ENCODE measurements at places on chromosomes 12 and 14.

DNA sequence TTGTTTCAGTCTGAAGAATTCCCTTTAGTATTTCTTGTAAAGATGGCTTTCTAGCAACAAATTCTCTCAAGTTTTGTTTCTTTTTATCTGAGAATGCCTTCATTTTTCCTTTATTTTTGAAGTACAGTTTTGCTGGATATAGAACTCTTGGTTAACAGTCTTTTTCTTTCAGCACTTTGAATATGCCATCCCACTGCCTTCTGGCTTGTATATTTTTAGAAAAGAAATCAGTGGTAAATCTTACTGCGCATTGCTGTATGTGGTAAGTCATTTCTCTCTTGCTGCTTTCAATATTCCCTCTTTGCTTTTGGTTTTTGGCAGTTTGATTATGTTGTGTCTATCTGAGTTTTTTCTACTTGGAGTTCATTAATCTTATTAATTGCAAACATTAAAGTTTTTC lies 16.8 kb upstream of the PPM1A start:
- DNase-seq: no peak

- DNase-seq: no peak
Measured at GRCh38 chr14:39488600-39488999, 56.4 kb upstream of the FBXO33 start.

DNA sequence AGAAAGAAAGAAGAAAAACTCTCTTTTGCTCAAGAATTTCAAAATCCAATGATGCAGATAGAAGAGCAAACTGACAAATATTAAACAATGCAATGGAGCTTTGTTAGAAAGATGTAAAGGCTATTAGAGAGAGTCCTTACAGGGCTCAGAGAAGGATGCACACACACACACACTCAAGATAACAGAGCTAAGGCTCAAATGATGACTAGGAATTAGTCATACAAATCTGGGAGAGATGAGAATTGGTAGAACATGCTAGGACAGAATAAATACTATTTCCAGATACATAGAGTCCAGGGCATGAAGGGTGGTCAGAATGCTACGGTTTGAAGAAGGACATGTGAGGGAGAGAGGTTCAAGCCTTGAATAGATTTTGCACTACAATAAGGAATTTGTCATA lies 650.1 kb upstream of the MDGA2 start:
- DNase-seq: no peak

DNA sequence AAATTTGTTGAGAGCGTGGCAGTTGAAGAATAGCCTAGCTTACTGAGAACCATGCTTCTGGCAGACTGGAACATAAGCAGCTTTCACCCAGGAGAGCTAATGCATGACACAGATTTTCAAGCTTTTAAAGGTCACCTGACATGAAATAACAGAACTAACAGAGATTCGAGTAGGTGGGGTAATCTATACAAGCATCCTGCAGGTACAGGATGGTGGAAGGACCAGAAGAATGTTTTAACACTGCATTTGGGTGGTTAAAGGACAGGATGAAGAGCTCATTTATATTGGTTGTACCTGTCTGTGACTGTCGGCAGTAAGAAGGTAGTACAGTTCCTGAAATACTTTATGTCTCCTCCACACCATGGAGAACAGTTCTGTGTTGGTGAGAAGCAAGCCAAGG lies 8.9 kb downstream of the PELI2 start:
- DNase-seq: no peak

DNA sequence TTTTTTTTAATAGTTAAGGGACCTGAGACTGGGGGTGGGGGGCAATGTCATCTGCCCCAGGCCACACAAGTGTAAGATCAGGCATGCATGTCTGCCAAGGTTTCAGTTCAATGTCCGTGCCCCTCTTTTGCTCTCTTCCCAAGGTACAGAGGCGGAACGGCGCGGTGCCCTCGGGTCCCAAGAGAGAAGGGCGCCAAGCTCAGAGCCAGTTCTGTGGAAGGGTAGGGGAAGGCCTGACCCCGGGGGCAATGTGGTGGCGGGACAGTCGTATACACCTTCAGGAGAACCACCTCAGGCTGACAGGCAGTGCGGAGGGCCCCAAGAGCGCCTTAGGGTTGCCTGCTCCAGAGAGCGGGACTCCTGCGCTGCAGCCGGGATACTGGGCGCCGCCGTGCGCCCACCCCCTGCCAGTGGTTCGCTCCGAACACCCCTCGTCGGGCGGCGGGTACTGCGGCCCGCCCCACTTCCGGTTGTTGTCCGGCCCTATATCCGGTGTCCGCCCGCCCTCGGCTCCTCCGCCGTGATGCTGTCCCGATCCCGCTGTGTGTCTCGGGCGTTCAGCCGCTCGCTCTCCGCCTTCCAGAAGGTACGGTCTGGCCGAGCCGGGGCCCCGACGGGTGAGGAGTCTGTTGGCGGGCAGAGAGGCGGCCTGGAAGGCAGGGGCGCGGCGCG lies at the start of gene DLST:
Gene DLST (plus strand): TSS at position 486 of the 672 bp plus-strand sequence. CDS start 38 bp downstream, at position 524.
- peak; percentile 70 for DNase-seq

GRCh38 chr12:45914090-45914489 lies 76.3 kb downstream of the SCAF11 start:
- no peak for DNase-seq

DNA sequence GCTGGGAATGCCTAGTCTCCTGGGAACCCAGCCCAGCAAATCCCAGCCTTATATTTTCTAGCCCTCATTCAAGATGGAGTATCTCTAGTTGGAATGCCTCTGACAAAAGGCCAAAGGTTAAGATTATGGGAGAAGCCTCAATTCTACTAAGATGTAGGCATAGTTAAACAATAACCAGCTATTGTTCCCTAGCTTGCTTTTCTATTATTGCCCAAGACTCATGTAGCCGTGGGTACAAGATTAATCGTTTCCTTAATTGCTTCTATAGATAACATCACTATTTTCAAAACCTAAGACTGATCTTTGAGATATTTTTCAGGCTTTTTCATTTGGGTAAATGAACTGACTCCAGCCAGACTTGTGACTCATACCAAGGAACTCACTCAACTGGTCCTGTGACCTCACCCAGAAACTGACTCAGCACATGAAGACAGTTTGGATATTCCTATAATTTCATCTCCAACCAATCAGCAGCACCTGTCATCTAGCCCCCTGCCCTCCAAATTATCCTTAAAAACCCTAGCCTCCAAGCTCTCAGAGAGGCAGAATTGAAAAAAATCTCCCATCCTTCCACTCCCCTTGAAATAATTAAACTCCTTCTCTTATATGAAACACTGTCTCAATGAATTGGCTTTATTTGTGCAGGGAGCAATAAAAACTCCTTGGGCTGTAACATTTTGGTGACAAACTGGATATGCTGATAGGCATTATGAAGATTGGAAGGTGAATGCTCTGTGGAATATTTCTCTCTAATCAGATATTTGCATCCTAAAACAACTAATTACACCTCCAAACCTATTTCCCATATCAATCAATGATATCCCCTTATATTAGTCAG lies 589.0 kb downstream of the C12orf50 start:
- DNase-seq: no peak

- DNase-seq: no peak
Measured at GRCh38 chr12:131135311-131135785, 181.6 kb downstream of the ADGRD1 start.

GRCh38 chr12:112170376-112170775 lies 45.0 kb downstream of the TRAFD1 start:
- DNase-seq: no peak

DNA sequence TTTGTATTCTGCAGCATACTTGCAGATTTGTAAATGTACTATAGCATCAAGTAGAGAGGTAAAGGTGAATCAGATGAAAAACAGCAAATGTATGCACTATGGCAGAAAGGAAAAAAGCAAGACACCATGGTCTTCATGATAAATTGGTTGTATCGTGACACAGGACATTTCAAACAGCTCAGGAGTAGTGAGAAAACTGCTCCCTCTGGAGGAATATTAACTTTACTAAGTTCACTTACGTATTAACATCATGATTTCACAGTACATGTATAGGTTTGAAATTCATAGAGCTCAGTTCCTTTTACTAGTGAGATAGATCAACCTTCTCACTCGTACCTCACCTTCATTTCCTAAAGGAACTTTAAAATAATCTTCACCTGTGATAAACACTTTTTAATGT lies 6.5 kb downstream of the MBIP start:
- no peak for DNase-seq

DNA sequence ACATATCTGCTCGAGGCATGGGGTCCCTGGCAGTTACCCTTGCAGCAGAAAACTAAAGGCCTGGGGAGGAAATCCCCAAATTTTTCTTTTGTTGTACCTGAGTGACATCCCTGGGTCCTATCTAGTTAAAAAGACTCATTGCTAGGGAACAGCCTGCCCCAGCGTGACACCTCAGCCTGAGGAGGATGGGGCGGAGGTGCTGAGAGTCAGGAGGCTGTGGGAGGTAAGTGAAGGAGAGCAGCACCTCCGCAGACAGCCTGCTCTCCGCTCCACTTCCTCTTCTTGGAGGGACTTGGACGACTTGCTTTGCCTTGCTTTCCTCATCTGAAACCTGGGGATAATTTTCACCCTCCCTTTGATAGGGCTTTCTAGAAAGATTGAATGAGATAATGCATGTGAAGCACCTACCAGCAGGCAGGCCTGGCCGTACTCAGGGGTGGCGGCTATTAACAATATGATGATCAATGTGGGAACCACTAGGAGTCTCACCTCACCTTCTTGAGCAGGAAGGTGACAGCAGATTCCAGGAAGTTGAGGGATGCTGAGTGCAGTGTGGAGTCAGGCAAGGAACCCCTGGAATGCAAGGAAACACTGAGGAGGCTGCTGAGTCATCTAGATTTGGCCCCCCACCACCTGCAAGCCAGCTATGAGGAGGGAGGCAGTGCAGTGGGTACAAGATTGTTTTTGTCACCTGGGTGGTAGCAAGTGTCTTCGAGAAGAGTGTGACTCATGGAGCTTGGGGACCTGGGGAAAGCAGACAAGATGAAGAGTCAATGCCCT lies 23.2 kb downstream of the UBE3B start:
- no peak for DNase-seq

DNA sequence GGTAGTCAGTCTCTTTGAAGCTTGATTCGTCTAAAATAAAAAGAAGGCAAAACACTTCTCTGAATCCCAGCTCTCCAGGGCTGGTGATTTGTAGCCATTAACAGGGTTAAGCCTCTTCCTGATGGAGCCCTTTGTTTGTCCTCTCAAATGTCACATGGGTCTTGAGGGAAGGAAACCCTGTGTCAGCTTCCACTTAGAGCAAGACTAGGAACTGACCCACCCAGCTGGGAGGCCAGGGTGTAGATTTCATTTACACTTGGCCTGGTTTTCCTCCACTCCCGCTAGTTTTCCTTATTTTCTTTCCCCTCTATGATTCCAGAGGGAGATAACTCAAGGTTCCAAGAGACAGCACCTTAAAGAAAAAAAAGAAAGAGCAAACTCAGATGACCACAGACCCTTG lies 230.5 kb upstream of the EGLN3 start:
- DNase-seq: no peak

DNA sequence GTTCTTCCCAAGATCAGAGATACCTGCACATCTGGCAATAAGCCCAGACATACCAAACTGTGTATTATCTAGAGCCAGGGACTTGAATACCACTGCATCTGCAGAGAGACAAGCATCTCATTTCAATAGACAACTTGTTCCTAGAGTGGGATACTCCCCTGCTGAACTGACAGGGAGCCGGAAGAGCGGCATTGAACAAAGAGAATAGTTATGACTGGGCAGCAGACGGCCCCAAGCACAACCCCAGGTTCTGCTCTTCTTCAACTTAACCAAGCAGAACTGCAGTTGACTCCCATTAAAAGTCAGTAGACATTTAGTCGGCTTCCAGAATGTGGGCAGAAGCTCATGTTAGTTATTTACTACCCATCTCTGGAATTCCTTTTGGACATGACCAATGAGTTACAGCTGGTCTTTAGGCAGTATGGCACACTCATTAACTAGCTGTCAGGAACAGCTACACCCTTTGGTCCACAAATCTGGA lies 112.9 kb downstream of the HMGA2 start:
- DNase-seq: no peak

GRCh38 chr12:77294016-77294415 lies 228.6 kb upstream of the E2F7 start:
- DNase-seq: no peak

- DNase-seq: peak; percentile 4
Measured at GRCh38 chr12:52010692-52011601, 4.2 kb downstream of the TAMALIN start.

DNA sequence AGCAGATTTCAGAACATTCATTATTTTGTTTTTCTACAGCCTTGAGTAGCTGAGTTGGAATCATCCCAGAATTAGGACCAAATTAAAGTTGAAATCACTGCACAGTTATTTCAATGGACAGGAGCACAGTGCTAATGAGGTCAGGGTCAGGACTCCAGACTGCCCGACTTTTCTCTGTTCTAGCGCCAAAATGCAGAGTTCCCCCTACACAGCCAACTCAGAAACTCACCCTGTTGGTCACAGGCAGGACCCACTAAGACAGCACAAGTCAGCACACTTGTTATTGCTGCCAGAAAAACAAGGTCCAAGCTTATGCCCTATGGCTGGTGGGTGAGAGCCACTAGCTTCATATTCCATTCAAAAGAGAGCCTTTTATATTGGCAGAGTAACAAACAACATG lies 198.1 kb upstream of the KRR1 start:
- no peak for DNase-seq

GRCh38 chr14:89899917-89900663 lies 54.4 kb downstream of the EFCAB11 start:
- DNase-seq: no peak

DNA sequence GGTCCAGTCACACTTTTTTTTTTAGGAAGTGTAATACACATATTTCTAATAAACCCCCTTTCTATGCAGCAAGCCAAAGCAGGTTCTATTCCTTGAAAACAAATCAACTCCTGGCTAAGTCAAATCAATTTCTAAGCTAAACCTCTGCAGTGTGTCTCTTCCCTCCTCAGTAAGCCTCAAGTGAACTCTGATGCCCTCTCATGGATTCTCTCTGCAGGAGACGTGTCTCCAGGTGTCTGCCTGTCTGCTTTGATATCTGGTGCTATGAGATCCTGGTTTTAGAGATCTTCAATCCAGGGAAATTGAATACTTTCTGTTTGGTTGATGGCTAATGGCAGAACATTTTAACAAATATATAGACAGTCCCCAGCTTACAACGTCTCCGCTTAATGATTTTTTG lies 791.7 kb downstream of the AACS start:
- DNase-seq: no peak

DNA sequence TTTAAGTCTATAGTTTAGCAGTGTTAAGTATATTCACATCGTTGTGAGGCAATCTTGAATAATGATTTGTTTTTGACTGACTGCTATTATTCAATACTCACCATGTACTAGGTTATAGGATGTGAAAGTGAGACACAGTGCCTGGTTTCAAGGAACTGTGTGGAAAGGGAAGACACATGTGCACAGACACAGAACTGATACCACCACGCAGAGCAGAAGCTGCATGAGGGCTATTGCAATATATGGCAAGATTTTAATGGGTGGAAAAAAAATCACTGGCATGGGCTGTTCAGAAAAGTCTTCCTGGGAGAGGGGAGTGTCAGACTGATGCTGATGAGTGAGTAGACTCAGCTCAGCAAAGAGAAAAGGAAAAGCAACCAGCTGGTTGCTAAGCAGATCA lies 10.4 kb downstream of the SLC7A8 start:
- no peak for DNase-seq

DNA sequence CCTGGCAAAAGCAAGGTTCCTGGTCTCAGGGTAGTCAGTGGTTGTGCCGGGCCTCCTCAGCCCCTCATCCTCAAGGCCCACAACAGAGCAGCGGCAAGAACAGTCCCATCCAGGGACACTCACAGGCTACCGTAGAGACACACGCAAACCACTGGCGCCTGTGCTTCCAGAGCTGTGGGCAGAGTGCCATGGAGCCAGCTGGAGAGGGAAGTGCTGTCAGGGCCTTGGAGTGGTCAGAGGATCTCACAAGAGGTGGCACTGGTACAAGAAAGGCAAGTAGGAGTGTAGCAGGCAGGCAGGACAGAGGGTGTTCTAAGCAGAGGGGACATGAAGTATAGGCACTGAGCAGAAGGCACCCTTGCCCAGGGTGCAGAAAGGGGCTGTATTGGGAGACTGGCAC lies 34.6 kb downstream of the ANKRD9 start:
- no peak for DNase-seq

All from DMS 273 treated with DMSO at 0.1 percent for 48 hours (cell line).